ENCODE measurements at places on chromosomes 12 and 14.

DNA sequence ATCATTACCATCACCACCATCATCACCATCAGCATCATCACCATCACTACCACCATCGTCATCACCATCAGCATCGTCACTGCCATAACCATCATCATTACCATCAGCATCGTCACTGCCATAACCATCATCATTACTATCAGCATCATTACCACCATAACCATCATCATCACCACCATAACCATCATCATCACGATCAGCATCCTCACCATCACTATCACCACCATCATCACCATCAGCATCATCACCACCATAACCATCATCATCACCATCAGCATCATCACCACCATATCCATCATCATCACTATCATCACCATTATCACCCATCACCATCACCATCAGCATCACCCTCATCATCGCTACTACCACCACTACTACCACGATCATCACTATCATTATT, 493.9 kb upstream of the TBX3 start:
- no peak for DNase-seq

- DNase-seq: no peak
Measured at GRCh38 chr12:131559517-131560516, 151.1 kb upstream of the SFSWAP start.

- DNase-seq: no peak
Measured at GRCh38 chr14:55097881-55098560, 31.0 kb upstream of the LGALS3 start.

DNA sequence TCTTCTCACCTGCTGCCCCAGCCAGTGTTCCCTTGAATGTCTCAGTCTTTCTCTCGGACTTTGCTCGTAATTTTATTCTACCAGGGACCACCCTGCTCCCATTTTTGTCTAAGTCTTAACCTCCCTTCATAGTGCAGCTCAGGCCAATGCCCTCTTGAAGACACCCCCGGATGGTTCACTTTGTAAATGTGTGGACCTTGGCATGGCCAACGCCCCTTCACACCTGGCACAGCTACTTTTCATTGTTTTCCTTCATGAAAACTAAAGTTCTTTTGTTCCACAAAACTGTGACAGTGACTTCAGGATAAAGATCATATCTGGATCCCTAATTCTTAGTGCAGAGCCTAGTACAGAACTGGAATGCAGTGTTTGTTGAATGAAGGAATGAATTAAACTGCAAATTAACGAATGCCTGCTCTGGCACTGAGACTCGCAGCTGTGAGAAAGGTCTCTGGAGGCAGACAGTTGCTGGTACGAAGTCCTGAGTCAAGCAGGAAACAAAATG, 3.5 kb upstream of the RNASE4 start:
- DNase-seq: peak; percentile 27

GRCh38 chr12:102824218-102824835, 92.7 kb downstream of the PAH start:
- DNase-seq: no peak

DNA sequence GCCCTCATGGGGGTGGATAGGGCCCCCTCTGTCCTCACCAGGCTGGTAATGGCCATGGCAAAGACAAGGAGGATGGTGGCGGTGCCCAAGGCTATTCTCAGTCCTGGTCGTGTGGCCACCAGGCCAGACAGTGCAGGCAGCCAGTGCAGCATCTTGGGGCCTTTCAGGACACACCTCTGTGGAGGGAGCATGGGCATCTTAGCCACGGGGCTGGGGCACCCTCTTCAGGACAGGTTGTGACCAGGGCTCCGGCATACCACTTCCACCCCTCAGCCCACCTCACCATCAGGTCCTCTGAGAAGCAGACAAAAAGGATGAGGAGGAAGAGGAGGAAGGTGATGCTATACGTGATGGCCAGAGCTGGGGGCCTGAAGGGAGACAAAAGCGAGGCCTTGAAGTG, 10.8 kb downstream of the ADCY4 start:
- DNase-seq: no peak

DNA sequence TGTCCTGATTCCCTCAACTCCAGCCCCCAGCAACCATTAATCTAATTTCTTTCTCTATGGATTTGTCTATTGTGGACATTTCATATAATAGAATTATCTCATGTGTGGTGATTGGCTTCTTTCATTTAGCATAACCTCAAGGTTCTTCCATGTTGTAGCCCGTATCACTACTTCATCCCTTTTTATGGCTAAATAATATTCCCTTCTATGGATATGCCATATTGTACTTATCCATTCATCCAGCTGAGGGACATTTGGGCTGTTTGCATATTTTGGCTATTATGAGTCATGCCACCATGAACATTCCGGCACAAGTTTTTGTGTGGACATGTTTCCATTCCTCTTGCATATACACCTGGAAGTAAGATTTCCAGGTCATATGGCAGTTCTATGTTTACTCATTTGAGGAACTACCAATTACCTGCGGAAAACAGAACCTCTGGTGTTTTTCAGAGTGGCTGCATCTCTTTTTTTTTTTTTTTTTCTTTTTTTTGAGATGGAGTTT, 108.7 kb upstream of the MAP1LC3B2 start:
- no peak for DNase-seq

- DNase-seq: no peak
Measured at GRCh38 chr14:89603938-89604480, 187.0 kb upstream of the FOXN3 start.

DNA sequence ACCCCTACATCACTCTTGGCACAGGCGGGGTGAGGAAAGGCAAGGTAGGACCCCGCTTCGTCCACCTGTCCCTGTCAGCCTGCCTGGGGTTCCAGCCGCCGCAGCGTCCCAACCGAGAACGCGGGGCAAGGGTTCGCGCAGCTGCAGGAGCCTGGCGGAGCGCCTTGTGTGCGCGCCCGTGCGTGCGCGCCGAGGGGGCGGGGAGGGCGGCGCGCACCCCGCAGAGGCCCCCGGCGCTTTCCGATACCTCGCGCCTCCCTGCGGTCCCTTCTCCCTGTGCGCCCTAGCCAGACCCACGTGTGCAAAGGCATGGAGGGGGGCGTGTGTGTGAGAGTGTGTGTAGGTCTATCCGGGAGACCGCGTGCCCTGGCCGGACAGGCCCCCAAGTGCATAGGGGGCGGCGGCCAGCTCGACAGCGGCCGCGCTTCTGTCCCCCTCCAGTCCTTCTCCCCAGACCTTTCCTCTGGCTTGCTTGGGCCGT, 122.4 kb downstream of the TSPAN9 start:
- no peak for DNase-seq

GRCh38 chr14:32121948-32122347, 44.8 kb downstream of the ARHGAP5 start:
- no peak for DNase-seq

GRCh38 chr14:33897382-33897781, 53.5 kb downstream of the EGLN3 start:
- no peak for DNase-seq

DNA sequence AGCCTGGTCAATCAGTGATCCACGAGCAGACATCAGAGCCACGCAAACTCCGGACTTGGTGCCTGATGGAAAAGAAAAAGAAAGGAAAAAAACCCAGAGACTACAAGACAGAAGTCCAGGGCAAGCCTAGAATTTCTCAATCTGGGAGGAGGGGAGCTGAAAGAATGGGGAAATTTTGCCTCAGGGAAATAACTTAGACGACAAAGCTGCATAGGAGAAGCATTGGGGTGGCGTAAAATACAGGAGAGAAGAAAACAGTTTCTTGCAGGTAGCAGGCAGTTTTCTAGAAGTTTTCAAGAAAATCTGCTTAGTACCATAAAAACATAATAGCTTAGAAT, 2.6 kb upstream of the SLC11A2 start:
- DNase-seq: no peak

GRCh38 chr12:87883806-87884205, 145.4 kb downstream of the C12orf50 start:
- no peak for DNase-seq

DNA sequence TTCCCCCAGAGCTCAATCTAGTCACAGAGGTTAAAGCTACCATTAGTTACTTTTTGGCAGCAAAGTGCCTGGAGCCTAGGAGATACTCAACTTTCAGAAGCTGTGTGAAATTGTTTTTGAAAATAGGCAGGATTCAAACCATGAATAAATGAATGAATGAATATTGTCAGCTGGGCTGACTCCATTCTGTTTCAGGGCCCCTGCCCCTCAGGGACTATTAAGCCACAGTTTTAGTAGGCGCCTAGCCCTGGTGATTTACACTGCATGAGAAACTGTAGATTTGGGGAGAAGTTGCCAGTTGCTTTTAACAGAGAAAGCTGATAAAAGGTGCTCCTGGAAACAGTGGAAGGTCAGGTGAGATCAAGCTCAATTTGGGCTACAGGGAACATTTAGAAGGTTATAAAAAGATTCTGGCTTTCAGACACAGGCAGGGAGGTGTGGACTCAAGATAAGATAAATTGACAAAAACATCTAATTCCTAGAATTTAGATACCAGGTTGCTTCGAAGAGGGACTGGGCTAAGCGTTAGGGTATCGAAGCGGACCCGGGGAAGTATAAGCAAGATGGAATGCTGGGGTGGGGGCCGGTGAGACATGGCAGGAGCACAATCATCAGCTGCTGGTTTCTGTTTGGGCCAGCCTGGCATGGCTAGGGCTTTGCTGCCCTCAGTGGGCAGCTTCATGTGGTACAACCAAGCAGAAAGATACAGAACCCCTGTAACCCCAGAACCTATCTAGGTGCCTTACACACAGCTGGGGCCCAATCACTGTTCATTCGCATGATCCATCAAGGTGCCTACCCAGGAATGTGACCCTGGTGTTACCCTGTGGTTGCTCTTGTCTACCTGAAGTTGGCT, 14.9 kb upstream of the CELA1 start:
- DNase-seq: no peak

- DNase-seq: no peak
Measured at GRCh38 chr14:35740215-35740614, 68.9 kb downstream of the RALGAPA1 start.

GRCh38 chr12:56916296-56916995, 17.8 kb downstream of the SDR9C7 start:
- no peak for DNase-seq

GRCh38 chr14:96104469-96105057, 65.4 kb downstream of the C14orf132 start:
- DNase-seq: no peak

DNA sequence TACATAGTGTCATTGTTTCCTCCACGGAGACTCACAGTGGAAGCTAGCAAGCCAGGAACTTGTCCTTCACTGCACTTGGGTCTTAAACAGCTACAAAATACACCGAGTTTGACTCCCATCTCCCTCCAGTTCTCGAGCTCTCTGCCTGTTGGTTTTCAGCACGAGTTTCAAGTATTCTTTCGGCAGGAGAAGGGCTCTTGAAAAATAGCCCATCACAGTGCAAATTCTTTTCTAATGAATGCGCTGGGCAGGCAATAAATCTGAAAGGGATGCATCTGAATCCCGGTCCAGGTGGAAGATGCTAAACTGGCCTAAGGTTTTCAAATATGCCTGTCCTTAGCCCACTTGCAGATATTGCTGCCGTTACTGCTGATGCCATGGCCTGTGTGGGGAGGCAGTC, 173.9 kb downstream of the CACNA1C start:
- no peak for DNase-seq

DNA sequence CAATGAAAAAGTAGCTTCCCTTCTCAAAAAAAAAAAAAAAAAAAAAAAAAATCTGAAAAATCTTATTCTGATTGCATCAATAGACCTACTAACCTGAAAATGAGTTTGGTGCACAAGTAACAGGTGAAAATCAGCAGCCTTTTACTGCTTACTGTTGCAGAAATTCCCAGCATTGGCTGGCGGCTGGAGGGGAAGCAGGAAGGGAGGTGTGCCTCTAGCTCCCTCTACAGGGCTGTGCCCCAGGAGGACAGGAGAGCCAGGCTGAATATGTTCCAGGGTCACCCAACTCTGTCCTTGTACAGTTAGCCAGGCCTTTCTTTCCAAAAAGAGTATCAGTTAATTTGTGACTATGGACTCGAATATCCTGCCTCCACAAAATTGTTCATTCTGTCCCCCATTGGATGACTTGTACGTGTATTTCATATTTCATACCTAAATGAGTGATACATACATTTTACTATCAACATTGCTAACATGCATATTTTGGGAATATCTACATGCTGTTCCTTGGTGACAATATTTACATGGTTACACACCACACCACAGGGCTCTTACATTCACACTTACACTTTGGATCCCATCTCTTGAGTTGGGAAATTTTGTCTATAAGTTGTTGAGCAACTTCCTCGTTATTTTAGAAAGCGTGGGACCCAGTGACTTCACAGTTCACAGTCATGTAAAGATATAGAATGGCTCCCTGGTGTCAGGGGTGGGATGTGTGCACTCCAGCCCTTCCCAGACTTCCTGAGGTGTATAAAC, 124.8 kb downstream of the SAMD4A start:
- DNase-seq: peak; percentile 21

DNA sequence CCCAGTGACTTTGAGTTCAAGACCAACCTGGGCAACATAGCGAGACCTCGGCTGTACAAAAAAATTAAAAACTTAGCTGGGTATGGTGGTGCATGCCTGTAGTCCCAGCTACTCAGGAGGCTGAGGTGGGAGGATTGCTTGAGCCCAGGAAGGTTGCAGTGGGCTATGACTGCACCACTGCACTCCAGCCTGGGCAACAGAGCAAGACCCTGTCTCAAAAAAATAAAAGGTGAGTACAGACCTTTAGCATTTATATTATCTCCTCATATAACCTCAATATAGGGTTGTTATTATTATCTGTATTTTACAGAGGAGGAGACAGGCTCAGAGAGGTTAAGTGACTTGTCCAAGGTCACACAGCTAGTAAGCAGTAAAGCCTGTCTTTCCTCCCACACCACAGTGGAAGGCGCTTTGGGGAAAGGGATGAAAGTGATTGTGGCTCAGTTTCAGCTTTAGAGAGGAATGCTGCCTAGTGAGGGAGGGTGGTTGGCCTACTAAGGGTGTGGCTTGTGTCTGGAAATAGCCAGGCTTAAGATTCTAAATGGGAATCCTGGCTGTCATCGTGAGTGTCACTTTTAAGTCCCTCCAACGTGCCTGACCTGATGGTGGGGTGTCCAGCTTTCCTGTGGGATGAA, 7.2 kb downstream of the TPCN1 start:
- DNase-seq: no peak

DNA sequence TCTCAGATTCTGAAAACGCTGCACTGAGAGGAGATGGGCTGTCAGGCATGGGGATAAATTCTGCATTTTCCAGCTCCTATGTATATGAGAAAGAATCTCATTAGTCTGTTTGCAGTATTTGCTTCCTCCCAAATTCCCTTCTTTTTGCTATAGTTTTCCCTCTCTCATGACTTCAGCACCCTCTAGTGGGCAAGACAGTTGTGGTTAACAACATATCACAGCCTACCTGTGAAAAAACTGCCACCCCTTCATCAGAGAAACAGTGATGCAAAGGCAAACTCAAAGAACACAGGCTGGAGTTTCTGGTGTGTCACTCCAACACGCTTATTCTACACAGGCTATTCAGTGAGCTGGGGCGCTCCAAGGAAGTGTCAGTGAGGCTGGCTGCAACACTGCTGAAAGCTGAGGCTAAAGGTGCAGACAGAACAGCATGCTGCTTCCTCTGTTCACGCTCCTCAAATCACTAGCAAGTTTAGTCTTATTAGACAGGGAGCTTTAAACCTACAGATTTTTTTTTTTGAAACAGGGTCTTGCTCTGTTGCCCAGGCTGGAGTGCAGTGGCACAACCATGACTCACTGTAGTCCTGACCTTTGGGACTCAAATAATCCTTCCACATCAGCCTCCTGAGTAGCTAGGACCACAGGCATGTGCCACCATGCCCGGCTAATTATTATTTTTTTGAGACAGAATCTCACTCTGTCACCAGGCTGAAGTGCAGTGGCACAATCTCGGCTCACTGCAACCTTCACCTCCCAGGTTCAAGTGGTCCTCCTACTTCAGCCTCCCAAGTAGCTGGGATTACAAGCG, 19.3 kb downstream of the ZC2HC1C start:
- no peak for DNase-seq

GRCh38 chr12:5307065-5307464, 124.8 kb upstream of the NTF3 start:
- no peak for DNase-seq

Data from activated T-helper 1 cell treated with anti-CD3 and anti-CD28 coated beads, Interleukin-2, amount 50 U/mL, for 16 hours (primary cell).